ENCODE measurements at places on chromosomes 4 and X. TPM values are rescaled to one million over a fixed set of nuclear protein-coding genes. Genes with fewer than 3 reads are reported as not detected.

CDX4 gene
- not detected for total RNA-seq

UGT2B7 gene
- total RNA-seq = 2.7 TPM

TLR7 gene
- not detected for total RNA-seq

HSD17B11 gene
- total RNA-seq = 22.9 TPM

XAGE2 gene
- total RNA-seq = not detected
